ENCODE measurements at places on chromosomes 2 and 18.

DNA sequence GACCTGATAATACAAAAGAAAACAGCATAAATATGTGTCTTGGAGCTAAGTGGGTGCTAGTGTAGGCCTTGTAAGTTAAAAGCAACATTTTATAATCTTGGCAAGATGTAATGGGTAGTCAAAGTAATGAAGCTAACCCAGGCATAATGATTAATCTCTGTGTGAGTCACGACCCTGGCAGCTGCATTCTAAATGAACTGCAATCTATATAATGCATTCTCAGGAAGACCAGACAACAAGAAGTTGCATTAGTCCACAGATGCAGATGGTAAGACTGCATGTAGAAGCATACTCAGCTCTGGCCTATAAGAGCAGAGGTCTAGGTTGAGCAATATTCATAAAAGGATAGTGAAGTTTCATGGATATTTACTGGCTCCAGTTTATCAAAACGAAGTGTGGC is 85.6 kb upstream of the ETAA1 start:
- no peak for DNase-seq

GRCh38 chr2:30684516-30684915 is 122.7 kb downstream of the CAPN13 start:
- DNase-seq: no peak

DNA sequence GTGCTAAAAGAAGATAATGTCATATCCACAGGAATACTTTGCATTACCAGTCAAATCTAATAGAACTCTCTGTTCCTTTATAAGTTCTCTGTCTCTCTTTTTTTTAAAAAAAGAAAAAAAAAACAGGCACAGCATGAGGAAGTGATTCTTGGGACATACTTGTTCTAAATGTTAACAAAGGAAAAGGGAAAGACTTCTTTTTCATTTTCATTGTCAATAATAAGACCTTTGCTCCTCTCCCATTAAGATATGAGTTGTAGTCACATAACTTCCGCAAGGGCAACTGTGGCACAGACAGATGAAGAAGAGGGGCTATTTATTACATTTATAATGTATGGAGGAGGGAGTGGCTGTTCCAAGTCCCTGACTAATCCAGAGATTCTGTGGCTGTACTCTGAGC is 4.7 kb downstream of the CD302 start:
- DNase-seq: no peak

- DNase-seq: peak; percentile 92
These were observed at the start of gene ANKRD39 for GRCh38 chr2:96857667-96858372. TSS of gene ANKRD39 (minus strand) at chr2:96858016. CDS start at chr2:96857987, 29 bp downstream.

GRCh38 chr18:43869451-43870008 is 592.2 kb upstream of the SYT4 start:
- DNase-seq: no peak

GRCh38 chr2:190786404-190787166 is 94.0 kb upstream of the GLS start:
- DNase-seq: no peak

DNA sequence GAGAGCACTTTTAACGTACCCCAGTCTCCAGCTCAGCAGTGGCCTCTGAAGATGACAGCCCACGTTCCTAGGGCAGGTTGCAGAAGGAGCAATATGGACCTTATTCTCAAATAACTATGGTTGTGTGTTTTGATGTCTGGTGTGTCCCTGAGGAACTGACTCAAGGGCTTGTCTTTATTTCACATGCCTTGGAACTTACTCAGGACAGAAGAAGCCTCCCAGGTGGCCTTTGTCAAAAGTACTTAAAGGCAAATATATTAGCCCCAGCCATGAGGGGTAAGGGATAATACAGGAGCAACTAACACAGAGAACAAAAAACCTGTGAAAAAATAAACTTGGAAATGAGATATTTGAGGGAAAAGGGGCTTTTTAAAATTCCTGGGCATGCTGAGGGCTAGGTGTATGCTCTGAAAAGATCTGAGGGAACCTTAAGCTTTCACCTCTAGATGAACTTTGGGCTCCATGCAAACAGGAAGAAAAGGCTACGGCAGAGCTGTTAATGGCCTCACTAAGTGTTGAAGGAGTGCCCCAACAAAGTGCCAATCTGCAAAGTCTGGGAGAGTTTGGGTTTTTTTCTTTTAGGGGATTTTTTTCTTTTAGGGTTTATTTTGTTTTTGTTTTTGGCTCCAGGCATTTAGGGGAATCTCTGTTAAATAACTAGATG is 40.3 kb downstream of the SRBD1 start:
- no peak for DNase-seq

- no peak for DNase-seq
These were observed 997 bp upstream of the DRC1 start for GRCh38 chr2:26400723-26401122.

GRCh38 chr2:165508927-165509326 is 39.4 kb downstream of the CSRNP3 start:
- DNase-seq: no peak

DNA sequence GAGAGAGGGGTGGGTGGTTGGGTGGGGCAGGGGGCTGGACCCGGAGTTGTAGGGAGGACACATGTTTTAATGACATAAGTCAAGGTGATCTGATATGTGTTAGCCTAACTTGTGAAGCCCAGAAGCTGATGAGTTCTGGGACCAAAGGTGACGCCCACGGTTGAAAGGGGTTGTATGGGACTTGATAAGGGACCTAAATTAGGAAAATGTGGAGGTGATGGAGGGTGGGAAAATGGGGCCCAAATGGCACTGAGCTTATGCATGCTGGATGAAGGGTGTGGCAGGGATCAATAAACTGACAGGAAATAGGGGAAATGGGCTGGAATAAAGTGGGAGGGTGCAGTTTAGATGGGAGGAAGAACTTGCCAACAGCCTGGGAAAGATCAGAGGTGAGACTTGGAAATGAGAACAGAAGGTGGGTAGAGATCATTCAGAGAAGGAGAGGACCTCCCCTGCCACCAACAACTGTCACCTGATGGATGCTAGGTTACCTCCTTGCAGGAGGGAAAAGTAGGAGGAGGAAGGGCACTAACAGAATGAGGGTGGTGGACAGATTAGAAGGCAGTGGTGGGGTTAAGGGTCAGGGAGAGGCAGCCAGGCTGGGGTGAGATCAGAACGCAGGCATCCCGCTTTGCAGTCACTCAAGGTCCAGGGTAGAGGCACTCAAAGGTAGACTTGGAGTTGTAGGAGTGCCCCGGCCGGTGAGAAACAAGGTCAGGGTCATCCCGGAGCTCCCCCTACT is 15.3 kb downstream of the WNT10A start:
- no peak for DNase-seq

DNA sequence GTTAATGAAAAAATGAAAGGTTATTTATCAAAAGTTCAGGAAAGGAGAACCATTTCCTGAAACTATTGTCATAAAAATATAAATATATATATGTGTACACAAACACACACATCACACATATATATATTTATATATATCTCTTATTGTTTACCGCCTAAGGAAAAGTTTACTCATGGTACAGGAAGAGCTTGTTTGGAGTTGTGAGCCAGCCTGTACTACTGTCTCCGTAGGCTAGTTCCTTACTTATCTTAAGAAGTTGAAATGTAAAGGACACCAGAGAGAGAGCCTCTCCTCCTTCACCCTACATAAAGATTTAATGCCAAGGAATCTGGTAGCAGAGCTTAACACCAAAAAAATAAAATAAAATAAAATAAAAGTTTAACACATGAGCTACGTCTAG is 19.6 kb downstream of the DSC1 start:
- DNase-seq: no peak

DNA sequence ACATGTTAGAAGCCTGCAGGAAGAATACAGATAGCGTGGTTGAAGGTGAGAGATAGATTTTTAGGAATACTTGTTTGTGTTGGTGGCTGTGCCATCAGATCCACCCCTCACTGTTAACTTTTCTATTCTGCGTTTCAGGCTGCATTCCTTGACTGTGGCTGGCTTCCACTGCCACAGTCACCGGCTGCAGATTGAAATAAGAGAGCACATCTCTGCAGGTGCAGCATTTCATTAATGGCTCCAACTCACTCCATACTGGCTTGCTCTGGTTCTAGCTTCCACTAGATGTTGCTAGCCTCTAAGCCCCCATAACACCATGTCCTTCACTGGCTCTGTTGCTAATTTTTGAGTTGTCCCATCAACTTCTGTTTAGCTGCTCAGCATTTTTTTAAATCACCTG is 286.5 kb downstream of the CPS1 start:
- DNase-seq: no peak

DNA sequence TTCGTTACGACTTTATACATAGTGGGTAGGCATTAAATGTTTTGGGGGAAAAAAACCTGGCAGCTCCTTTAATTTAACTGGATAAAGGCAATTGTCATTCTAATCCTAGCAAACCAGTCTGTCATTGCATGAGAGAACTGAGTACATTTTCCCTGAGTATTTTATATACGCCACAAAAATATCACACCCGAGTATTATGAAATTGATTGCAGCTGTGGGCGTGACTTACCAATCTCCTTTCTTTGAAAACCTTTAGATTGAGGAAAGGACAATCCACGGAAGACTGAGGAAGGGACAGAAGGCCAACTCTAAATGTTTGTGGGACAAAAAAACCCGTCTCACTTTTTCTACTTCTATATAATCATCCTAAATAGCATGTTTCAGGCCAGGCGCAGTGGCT is 9.0 kb downstream of the TM4SF20 start:
- no peak for DNase-seq

DNA sequence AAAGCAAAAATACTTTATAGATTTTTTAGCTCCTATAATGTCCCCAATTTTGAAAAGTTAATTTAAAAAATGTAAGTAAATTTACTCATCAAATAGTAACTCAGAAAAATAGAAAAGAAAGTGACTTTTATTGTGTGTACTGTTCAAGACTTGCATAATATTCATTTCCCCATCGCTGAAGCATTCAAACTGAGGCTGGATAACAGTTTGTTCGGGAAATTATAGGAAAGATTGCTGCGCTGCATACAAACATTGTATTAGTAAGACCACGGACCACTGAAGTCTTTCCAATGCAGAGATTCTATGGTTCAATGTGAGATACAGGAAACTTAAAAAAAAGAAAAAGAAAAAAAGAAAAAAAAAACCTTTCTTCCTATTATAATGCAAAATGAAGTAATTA is 10.4 kb downstream of the STK17B start:
- no peak for DNase-seq

Data from cortex of kidney (tissue), 1 donor.